ENCODE measurements at places on chromosomes 1 and 21. TPM values are rescaled to one million over a fixed set of nuclear protein-coding genes. Genes with fewer than 3 reads are reported as not detected.

The CRNN gene
- not detected for polyA plus RNA-seq

The HRNR gene
- polyA plus RNA-seq = not detected

The TNFRSF8 gene
- polyA plus RNA-seq = 0.11 TPM

The TNFRSF9 gene
- polyA plus RNA-seq = 0.52 TPM

The CLDN17 gene
- polyA plus RNA-seq = not detected

The SFN gene
- polyA plus RNA-seq = 0.13 TPM

The MEGF6 gene
- 11.1 TPM for polyA plus RNA-seq

The SLAMF9 gene
- polyA plus RNA-seq = not detected

The IKBKE gene
- polyA plus RNA-seq = 27.0 TPM

The PCBP3 gene
- polyA plus RNA-seq = 3.4 TPM

The FCAMR gene
- polyA plus RNA-seq = not detected

The SMYD3 gene
- 69.5 TPM for polyA plus RNA-seq

The LPAR3 gene
- polyA plus RNA-seq = 5.1 TPM

The MCOLN2 gene
- not detected for polyA plus RNA-seq

The OMA1 gene
- 10.8 TPM for polyA plus RNA-seq

The KCNH1 gene
- polyA plus RNA-seq = not detected

The IVL gene
- not detected for polyA plus RNA-seq

The OR10K2 gene
- polyA plus RNA-seq = not detected

The TMEM53 gene
- polyA plus RNA-seq = 43.0 TPM

The LYPD8 gene
- polyA plus RNA-seq = not detected
